BJ (cell line): ENCODE measurements at places on chromosomes 6 and 20. TPM values are rescaled to one million over a fixed set of nuclear protein-coding genes. Genes with fewer than 3 reads are reported as not detected.

DNA sequence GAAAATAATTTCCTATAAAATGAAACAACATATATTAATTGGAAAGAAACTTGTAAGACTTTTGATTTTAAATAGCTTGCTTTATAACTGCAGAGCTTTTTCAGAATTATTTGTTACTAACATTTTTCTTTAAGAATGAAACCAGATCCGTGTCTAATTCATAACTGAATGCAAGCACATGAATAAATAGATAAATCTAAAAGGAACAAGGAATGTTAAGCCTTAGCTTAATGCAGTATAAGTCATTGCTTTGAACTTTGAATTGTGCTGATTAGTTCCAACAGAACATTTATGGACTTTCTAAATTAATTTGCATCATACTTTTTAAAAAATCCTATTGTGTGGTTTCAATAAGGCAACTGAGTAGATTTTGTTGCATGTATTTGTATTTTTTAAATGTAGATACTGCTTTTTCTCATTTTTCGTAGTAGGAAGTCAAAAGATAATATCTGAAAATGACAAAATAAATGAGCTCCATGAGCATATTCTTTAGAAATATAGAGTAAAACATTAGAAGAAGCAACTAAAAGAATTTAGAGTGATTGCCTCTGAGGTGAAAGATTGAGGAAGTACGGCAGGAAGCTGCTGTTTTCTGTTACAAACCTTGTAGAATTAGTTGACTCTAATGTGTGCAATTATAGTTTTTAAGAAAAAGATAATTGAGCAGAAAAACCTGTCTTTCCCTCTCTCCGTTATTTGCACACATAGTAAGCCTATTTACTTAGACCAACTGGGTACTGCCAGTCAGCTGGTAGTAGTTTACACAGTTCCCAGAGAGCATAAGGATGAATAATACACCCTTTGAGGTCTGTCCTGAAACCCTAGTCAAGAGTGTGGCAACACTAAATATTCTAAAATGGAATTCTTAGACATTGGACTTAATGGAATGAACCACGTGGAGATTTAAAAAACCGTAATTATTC is 32.6 kb upstream of the SLC35D3 start:
- DNase-seq: no peak

Gene PDE7B
- 1.7 and 2.7 TPM in 2 replicates for polyA plus RNA-seq

- DNase-seq: no peak
Measured at GRCh38 chr6:168118935-168119334, 39.9 kb upstream of the FRMD1 start.

Gene THBS2
- polyA plus RNA-seq: 534 and 857 TPM in 2 replicates

DNA sequence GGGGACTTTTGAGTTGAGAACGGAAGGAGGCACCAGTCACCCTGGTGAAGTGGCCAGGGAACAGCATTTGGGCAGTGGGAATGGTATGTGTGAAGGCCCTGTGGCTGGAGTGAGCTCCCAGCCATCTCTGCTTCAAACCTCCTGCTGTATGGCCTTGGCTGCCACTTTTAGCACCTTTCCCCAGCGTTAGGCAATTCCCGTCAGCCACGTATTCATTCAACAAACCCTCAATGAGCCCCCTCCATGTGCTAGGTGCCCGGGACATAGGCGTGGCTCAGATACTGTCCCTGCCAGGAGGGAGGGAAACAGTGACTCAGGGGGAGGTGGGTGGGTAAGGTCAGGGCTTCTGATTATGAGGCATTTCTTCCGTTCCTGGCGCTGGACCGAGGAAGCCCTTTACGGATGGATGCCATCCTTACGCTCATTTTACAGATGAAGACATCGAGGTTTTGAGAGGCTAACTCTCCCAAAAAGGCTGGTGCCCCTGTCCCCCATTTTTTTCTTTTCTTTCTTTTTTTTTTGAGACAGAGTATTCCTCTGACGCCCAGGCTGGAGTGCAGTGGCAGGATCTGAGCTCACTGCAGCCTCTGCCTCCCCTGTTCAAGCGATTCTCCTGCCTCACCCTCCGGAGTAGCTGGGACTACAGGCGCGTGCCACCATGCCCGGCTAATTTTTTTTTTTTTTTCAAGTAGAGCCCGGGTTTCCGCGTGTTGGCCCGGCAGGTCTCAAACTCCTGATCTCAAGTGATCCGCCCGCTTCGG is 37.5 kb downstream of the SRC start:
- no peak for DNase-seq

Gene TULP1
- polyA plus RNA-seq: not detected in 2 replicates

Gene SAMD5
- 3.3 and 6.0 TPM in 2 replicates for polyA plus RNA-seq

- DNase-seq: no peak
Measured at GRCh38 chr20:48807586-48808381, 20.0 kb downstream of the PREX1 start.

DNA sequence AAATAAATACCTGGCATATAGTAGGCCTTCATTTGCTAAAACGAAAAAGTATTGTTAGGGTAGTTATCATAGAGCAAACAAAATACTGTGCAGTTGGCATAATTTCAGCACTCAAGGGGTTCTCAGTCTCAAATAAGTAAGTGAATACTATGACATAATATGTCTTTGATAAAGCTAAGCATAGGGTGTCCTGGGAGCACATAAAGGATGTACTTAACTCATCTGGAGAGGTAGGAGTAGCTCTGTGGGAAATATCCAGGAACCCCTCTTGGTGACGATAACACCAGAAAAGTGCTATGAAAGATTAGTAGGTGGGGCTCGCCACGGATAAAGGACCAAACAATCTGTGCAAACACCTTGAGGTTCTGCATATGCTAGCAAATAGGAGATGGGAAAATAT is 23.2 kb downstream of the VNN1 start:
- no peak for DNase-seq

DNA sequence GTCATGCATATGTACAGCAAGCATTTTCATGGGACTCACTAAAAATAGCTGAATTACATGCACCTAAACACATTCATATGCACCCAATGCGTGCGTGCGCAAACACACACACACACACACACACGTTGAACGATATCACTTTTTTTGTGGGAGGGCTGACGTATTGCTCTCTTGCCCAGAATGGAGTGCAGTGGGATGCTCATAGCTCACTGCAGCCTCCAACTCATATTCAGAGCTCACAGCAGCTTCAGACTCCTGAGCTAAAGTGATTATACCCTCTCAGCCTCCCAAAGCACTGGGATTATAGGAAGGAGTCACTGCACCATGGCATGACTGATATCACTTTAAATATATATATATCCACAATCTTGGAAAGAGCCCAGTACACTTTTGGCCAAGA is 620.4 kb upstream of the MANEA start:
- no peak for DNase-seq

- DNase-seq: no peak
Measured at GRCh38 chr6:156956286-156956685, 179.1 kb downstream of the ARID1B start.

- DNase-seq: no peak
Measured at GRCh38 chr6:90402831-90403192, 106.2 kb upstream of the BACH2 start.

Gene PDYN
- not detected in 2 replicates for polyA plus RNA-seq

Gene HTR1E
- polyA plus RNA-seq: not detected in 2 replicates

- no peak for DNase-seq
Measured at GRCh38 chr20:62576815-62577489, 65.4 kb upstream of the SLCO4A1 start.

Gene CD93
- polyA plus RNA-seq: not detected in 2 replicates

DNA sequence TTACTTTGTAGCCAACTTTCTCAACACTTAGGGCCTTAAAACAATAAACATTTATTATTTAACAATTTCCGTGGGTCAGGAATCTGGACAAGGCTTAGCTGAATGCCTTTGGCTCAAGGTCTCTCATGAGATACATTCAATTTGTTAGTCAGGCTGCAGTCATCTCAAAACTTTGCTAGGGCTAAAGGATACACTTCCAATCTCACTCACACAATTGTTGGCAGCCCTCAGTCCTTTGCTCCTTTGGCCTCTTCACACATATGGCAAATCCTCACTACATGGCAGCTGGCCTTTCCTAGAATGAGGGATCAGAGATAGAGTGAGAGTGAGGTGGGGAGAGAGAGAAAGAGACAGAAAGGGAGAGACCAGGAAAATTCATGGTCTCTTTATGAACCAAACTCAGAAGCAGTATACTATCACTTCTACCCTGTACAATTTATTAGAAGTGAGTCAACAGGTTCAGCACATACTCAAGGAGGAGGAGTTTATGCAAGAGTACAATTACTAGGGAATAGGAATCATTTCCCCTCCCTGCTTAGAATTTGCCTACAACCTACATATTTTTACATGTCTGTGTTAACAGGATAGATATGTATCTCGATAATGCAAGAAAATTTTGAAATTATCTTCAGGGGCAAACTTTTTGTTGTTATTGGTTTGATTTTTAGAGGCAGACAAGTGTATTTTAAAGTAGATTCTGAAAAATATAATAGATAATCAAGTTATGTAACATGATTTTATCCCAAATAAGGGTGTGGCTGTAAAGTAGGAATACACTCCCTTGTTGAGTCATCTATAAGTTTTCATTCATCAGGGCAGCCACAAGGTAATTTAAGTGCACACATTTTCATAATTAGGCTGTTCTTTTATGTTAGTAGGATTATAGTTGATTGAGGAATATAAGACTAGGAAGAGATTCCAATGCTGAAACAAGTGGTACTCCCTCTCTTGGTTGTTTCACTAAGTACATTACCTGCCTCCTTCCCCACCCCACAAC is 85.9 kb upstream of the HMGCLL1 start:
- DNase-seq: no peak

GRCh38 chr6:20919677-20920385 is 385.6 kb downstream of the CDKAL1 start:
- no peak for DNase-seq

DNA sequence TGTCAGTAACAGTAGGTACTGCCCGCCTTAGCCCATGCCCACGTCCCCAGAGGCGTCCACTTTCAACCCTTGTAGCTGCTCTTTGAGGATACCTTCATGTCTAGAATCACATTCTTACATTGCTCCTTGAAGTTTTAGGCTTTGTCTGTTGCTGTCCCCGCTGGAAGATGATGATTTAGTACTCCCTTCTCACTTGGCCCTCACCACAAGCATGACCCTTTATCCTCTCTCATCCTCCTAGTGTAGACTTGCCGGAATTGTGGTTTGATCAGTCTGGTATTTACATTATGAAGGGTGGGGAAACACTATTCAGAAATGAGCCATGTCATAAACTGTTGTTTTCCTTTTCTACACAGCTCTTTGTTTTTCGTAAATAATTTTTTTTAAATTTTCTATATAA is 87.4 kb downstream of the ARID1B start:
- no peak for DNase-seq

DNA sequence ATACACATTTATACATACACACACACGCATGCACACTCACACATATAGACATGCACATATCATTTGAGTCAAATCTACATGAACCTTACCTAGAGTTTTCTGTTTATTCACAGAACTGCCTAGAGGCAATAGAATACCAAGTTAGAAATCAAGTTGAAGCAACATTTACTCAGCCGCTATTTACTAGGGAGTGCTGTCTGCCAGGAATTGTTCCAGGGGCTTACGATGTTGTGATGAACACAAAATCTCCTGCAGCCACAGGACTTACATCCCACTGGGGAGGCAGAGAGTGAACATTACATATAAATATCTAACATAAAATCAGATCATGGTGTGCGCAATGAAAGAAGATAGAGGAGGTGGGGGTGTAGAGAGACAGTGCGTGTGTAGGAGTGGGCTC is 80.4 kb downstream of the GCLC start:
- DNase-seq: no peak

Gene AGPAT4
- polyA plus RNA-seq: 3.1 and 3.7 TPM in 2 replicates

DNA sequence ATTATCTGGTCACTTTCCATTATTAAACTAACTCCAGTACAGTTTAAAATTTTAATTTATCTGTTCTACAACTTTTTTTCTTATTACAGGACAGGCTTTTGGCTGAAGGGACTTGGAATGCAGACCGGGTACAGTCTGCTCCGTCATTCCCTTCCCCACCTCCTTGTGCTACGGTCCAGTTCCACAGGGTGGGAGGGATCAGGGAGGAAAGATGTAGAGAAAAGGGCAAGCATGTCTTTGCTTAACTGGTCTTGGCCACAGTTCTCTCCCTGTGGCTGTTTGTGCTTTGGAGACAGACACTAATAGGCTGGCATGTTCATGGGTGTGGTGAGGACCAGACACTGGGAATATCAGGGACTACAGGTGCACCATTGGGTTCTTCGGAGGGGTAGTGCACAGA is 12.1 kb upstream of the RGS17 start:
- DNase-seq: no peak

- no peak for DNase-seq
Measured at GRCh38 chr6:24581084-24581669, 64.8 kb downstream of the KIAA0319 start.

- no peak for DNase-seq
Measured at GRCh38 chr6:161536224-161536630, 262.4 kb upstream of the AGPAT4 start.

GRCh38 chr6:75114806-75115205 is 91.0 kb downstream of the COL12A1 start:
- no peak for DNase-seq

DNA sequence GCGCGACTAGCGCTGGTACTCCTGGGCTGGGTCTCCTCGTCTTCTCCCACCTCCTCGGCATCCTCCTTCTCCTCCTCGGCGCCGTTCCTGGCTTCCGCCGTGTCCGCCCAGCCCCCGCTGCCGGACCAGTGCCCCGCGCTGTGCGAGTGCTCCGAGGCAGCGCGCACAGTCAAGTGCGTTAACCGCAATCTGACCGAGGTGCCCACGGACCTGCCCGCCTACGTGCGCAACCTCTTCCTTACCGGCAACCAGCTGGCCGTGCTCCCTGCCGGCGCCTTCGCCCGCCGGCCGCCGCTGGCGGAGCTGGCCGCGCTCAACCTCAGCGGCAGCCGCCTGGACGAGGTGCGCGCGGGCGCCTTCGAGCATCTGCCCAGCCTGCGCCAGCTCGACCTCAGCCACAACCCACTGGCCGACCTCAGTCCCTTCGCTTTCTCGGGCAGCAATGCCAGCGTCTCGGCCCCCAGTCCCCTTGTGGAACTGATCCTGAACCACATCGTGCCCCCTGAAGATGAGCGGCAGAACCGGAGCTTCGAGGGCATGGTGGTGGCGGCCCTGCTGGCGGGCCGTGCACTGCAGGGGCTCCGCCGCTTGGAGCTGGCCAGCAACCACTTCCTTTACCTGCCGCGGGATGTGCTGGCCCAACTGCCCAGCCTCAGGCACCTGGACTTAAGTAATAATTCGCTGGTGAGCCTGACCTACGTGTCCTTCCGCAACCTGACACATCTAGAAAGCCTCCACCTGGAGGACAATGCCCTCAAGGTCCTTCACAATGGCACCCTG is 1.6 kb downstream of the TPBG start:
- DNase-seq: no peak

- no peak for DNase-seq
Measured at GRCh38 chr6:116797585-116797984, 31.3 kb downstream of the GPRC6A start.

GRCh38 chr6:4567141-4567540 is 209.1 kb upstream of the CDYL start:
- peak; percentile 21 for DNase-seq
